ENCODE measurements at places on chromosomes 11 and 22.

DNA sequence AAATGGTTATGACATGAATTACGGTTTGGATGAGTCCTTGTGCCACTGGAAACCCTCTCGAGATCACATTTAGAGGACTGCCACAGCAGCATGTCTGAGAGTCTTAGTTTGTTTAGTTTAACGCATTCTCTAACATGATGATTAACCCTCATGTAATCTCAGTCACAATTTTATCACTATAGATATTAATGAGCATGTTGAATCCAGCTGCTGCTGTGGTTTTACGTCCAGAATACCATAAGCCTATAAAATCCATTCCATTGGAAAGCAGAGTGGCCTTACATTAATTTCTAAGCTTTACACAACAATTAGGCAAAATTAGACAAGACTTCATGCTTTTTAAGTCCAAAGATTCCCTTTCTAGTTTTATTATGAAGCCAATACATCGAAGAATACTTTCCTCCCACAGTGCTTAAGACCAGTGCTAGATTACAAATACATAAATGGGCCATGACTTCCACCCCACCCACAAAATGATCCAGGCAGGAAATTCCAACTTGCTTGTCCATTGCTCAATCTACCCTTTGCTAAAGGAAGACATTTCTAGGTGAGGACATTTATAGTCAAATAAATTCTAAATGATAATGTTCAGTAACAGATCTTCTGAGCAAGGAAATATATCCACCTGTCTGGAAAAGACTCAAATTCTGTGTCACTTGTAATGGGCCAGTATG, 3.5 kb upstream of the ELMOD1 start:
- DNase-seq, result no peak

DNA sequence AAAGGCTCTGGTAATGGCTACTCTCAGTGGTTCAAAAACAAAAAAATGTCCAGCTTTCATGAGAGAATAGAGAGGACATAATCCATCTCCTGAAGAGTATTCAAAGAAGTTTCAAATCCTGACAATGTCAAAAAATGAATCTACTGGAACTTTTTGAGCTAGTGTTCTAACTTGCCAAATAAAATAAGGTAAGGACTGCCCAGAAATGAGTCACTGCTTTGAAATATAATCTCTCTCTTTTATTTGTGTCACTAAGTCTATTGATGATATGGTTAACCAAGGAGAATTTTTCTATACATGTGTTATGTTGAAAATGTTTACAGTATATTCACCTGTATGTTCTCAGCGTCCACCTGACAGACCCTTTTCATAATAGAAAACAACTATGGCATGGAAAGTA, 3.4 kb downstream of the GUCY1A2 start:
- DNase-seq, result no peak

- DNase-seq, result no peak
Observed at GRCh38 chr11:8336356-8337129, 72.9 kb upstream of the LMO1 start.

DNA sequence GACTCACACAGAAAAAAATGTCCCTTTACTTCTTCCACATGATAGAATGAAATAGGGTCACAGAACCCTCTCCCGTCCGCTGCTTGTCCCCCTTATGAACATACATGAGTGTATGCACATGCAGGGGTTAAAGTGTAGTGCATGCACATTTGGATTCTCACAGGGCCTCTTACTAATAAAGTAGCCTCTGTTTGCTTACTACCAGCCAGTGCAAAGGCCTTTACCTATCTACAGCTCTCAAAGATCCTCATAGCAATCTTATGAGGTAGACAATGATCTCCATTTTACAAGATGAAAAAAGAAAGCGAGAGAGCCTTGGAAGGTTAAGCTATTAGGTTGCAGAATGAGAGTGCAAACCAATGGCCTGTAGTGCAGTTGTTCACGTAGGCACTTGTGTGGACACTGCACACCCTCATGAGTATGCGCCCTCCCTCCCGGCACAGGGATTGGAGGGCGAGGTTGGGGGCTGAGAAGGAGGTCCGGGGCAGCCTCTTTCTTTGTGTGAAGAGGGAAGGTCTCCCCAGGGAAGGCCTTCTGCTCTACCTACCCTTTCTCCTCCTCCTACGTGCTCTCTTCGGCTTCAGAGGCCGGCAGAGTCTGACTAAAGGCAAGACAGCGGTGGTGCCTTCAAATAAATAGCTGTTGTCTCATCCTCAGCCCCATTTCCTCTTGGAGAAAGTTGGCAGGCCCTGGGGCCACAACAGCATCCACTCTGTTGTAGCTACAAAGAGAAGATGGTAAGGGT, 91.3 kb downstream of the CEP164 start:
- no peak for DNase-seq

- no peak for DNase-seq
Observed at GRCh38 chr22:20101638-20102037, 14.3 kb upstream of the RANBP1 start.

- DNase-seq, result no peak
Observed at GRCh38 chr11:17001806-17002205, 12.4 kb downstream of the PLEKHA7 start.

- no peak for DNase-seq
Observed at GRCh38 chr11:17739945-17740338, 5.4 kb downstream of the KCNC1 start.

DNA sequence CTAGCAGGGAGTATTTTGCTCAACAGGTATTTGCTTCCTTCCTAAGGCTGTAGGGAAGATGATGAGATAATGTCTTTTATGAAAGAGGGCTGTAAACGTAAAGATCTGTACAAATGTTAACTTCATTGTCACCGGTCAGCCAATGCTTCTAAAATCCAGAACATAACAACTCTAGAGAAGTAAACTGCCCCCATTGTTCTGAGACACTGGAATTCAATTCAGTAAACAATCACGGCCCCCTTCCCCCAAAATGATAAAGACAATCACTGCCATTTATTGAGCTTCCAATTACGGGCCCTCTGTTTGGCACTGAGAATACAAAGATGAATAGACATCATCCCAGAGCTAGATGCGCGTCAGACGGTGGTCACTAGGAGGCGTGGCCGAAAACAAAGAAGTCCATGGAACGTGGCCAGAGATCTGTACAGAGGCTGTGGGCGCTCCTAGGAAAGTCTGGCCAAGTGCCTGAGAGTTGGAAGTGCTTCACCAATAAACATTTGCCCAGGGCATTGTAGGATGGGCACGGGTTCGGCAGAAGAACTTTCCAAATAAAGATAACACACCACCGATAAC, 576 bp downstream of the TMEM258 start:
- no peak for DNase-seq

- no peak for DNase-seq
Observed at GRCh38 chr11:132042296-132042695, 671.9 kb downstream of the NTM start.

- no peak for DNase-seq
Observed at GRCh38 chr22:32414191-32414590, 2.1 kb upstream of the RTCB start.

- no peak for DNase-seq
Observed at GRCh38 chr11:101567071-101567470, 16.7 kb downstream of the TRPC6 start.

GRCh38 chr11:128497061-128497775, 90.1 kb downstream of the ETS1 start:
- DNase-seq, result no peak

All from GM13976 (cell line).